ENCODE measurements at places on chromosomes 7 and 10.

DNA sequence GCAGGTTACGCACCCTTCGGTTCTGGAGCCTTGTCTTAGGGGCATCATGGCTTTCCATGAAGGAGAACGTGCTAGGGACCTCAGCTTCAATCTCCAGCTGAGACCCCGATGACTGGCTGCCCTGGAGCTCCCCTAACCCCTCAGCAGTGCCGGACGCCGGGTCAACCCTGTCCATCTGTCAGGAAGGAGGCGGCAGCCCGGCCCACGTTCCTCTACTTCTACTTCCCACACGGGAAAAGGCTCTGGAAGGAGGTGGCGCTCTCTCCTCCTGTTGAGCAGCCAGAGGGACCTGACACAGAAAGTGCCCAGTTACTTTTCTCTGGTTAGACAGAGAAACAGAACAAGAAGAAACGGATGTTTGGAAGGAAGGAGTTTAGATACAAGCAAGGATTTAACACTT is 87.4 kb downstream of the DYNC2I1 start:
- no peak for DNase-seq

- no peak for DNase-seq
These were observed 58.6 kb downstream of the RAMP3 start for GRCh38 chr7:45216181-45216580.

DNA sequence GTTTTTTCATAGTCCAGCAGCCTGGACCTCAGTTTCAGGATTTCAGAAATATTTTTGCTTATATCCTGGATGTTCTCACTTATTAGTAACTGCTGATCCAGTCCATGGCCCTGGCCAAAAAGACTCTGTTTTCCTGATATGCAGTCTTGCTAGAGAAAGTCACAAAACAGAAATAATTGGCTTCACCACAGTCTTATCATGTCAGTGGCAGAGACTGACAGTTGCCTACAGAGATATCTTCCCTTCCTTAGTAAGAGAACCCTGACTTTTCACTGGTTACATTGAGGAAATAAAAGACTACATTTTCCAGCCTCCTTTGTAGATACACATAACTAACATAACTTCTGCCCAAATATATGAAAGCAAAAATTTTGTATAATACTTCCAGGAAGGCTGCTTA is 56.6 kb downstream of the AHR start:
- DNase-seq = no peak

GRCh38 chr7:23292623-23293022 is 6.5 kb upstream of the MALSU1 start:
- no peak for DNase-seq

DNA sequence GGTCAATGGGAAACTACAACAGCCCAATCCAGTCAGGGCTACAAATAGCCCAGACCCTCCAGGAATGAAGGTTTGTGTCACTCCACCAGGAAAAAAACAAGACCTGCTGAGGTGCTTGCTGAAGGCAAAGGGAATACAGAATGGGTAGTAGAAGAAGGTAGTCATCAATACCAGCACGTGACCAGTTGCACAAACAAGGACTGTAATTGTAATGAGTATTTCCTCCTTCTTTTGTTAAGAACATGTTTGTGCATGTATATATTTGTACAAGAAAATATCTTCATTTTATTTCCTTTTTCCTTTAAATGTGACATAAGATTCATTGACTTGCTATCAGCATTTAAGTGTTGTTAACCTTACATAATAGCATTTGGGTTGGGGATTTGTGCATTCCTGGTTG is 229.3 kb downstream of the IMMP2L start:
- no peak for DNase-seq

DNA sequence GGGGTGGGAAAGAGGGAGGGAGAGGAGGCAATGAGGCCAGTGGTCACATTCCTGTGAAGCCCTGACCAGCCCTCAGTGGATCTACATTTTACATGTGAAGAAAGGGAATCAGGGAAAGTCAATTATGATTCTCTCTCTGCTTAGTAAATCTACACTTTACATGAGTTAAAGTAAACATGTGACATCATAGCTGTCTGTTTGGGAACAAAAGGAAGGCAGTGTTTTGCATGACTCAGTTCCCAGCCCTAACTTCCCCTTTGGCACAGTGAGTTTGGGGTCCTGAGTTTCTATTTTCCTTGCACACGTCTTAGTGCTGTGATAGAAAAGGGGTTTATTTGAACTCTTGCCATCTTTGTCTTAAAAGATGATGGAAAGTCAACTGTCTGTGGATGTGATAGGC is 615.1 kb downstream of the SDK1 start:
- no peak for DNase-seq

DNA sequence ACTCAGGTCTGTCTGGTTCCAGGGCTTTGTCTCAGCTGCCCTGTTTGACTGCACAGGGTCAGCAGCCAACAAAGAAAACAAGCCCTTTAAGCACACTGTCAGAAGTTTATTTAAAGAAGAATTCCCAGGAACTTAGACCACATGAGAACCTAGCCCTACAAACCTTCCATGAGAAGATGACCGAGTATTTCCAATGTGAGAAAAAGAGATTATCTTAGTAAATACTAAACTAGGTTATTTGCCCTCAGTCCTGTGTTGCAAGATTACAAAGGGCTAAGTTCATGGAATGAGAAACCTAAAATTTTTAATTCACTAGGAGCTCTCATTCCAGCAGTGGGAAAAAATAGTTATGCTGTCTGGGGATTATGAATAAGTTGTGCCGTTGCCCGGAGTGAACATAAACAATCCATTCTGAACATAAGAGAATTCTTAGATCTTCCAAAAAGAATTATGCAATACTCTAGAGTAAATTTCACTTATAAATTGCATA is 46.7 kb downstream of the NOC3L start:
- no peak for DNase-seq

DNA sequence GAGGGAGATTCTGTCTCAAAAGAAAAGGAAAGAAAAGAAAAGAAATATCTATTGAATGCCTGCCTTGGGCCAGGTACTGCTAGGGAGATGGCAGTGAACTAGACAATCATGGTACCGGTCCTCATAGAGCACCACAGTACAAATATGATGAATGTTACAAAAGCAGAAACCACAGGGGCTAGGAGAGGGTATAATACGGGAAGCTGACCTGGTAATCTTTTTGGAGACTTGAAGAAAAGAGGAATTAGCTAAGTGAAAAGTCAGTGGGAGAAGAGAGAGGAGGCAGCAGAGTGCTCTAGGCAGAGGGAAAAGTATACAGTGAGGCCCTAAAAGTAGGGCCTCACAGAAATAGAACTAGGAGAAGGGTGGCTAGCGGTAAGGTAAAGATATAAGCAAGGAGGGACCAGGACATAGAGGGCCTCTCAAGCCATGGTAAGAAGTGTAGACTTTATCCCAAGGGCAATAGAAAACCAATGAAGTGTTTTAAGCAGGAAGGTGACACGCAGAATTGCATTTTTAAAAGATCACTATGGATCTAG is 42.8 kb upstream of the WNT8B start:
- DNase-seq = no peak

DNA sequence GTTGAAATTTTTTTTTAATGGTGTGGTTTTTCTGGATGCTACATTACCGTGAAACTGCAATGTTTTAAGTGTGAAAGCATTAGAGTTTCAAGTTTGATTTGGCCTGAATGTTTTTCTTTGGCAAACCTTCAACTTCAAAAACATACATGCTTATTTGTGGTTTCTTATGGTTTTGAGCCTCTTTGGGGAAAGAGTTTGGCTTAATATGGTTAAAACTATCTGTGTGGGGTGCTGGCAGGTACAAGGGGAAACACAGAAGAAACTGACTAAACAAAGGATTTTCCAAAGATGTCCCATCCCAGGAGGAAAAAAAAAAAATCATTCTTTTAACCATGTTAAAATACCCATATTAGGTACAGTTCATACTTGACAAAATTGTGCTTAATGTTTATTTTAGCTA is 121.1 kb downstream of the HGF start:
- no peak for DNase-seq

GRCh38 chr10:1524540-1524939 is 212.8 kb downstream of the ADARB2 start:
- DNase-seq = no peak

DNA sequence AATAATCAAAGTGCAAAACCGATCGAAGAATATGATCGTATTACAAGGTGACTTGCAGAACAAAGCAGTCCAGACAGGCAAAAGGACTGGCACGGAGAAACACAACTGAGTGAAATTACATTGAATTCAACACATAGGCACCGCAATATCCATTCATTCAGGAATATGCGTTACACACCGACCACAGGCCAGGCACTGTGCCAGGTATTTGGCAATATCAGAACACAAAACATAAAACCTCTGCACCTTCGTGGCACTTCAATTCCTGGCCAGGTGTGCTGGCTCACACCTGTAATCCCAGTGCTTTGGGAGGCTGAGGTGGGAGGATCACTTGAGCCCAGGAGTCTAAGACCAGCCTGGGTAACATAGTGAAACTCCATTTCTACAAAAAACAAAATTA is 187.9 kb downstream of the DIP2C start:
- no peak for DNase-seq

Data from activated CD4-positive, alpha-beta T cell treated with anti-CD3 and anti-CD28 coated beads, Interleukin-2, amount 50 U/mL, for 1 hour (primary cell).